Non-pigmented ciliary epithelial cell (primary cell): ENCODE measurements at places on chromosomes 5 and 9.

DNA sequence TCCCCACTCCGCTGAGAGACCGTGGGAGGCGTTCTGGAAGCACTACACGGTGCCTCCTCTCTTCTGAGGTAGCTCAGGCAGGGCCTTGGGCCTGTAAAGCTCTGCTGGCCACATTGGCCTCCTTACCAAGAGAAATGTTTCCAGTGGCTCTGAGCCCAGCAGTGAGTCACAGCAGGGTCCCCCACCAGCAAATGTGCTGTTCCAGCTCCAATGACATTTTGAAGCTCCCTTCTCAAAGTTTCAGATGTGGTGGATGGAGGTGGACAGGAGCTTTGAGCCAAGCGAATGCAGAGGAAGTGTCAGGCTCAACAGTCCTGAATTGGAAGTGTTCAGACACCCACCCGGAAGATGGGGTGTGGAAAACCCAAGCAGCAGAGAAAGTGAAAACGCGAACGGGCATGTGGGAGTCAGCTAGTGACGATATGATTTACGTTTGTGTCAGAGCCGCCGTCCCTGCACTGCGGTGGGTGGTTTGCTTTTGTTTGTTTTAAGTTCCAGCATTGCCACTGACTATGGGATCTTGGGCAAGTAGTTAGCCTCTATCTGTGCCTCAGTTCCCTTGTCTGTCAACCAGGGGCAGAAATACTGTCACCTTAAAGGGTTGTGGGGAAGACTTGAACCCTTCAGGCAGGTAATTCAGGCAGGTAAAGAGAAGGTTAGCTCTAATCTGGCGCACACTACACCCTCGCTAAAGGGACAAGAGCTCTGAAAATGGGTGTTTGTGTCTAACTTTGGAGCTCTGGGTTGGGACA lies 38.2 kb downstream of the C5orf15 start:
- DNase-seq = no peak

DNA sequence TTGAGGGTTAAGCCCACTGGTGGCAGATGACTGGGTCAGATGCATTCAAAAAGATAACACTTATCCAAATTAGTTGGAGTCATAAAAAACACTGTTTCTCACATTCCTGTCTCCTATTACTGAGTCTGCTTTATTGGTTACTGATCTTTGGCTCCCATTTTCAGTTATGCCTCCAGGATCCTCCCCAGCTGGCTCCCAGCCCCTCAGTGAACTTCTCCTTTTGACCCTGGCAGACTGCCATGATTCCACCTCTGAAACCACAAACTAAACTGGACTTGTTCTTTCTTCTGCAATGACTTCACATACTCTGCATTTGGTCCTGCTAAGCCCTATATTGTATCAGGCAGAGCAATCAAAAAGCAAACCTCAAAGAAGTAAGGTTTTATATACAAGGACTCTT lies 860.8 kb upstream of the DMAC1 start:
- no peak for DNase-seq

GRCh38 chr9:71909887-71910649 lies 925 bp downstream of the ABHD17B start:
- no peak for DNase-seq

DNA sequence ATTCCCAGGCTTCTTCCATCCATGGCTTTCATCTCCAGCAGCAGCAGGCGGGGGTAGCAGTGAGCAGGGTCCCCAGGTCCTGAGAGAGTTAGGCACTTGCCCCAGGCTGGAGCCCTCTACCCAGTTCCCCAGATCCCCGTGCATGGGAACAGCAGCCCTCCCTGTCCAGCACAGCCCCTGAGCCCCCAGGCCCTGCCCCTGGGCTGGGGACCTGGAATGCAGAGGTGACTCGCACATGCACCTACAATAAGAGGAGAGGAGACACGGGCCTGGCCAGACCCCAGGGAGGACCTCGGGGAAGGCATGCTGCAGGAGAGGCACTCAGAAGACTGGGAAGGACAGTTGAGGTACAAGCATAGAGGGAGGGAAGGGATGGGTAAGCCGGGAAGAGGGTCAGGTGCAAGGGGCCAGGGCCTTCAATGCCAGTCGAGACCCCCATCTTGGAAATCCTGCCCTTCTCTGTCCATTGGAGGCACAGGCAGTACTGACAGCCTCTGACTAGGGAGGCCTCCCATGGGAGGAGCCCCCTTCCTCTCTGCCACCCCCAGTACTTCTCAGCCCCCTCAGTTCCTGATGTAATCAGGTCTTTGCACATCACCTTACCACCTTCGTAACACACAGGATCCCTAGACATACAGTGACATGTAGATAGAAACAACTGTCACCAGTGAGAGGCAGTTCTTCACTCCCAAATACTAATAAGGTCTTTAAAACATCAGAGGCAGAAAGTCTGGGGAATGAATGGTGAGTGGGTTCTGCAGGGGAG lies 135.3 kb upstream of the LMX1B start:
- DNase-seq = no peak

- no peak for DNase-seq
Measured at GRCh38 chr5:69042500-69042899, 51.3 kb upstream of the SLC30A5 start.

- no peak for DNase-seq
Measured at GRCh38 chr9:104911032-104911607, 16.8 kb downstream of the ABCA1 start.

GRCh38 chr5:1254196-1254595 lies 29.0 kb downstream of the SLC6A18 start:
- no peak for DNase-seq

DNA sequence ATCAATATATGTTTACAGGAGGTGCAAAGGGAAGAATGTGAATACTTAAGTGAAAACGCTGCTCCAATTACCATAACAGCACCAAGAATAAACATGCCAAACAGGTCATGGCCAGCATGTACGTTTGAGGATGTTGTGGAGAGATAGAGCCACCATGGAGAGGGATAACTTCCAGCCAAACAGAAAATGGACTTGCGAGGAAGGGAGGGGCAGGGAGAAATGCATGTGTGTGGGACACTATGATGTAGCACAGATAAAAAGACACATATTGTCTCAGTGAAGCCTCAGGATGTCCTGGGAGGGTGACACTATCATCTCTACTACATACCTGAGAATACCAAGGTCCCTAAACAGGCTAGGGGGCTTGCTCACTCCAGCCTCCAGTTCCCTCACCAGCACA lies 488.9 kb downstream of the SPOCK1 start:
- DNase-seq = no peak

- DNase-seq = no peak
Measured at GRCh38 chr5:88880201-88880600, 2.8 kb downstream of the MEF2C start.

DNA sequence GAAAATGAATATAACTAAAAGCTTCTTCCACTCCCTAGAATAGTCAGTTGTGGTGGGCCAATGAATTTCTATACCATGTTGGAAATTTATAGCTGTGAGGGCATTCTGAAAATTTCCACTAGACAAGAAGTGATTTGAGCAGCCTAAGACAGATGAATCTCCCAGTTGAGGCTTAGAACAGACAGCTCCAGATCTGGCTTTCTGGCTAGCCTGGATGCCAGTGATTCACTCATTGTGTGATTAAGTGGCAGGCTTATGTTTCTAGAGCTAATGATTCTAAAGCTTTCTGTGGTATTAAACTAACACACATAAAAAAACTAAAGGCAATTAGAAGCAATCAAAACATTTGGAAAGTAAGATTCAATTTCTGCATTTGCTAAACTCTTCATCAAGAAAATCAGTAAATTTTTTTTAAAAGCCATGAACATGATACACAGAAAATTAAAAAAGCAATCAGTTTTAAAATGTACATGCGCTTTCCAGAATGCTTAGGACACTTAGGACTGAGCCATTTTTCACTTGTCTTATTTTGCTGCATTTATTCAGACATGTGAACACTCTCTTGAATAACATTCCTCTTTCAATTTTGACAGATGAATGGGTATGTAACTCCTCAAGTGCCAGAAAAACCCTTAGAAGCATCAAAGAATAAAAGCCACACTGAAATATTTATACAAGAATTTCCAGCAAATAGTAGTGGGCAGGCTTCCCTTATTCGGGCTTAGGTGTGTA lies 100.5 kb upstream of the GNAQ start:
- no peak for DNase-seq

- DNase-seq = no peak
Measured at GRCh38 chr5:160171666-160172065, 52.4 kb upstream of the PWWP2A start.

- no peak for DNase-seq
Measured at GRCh38 chr5:138364576-138364975, 12.1 kb downstream of the KDM3B start.

DNA sequence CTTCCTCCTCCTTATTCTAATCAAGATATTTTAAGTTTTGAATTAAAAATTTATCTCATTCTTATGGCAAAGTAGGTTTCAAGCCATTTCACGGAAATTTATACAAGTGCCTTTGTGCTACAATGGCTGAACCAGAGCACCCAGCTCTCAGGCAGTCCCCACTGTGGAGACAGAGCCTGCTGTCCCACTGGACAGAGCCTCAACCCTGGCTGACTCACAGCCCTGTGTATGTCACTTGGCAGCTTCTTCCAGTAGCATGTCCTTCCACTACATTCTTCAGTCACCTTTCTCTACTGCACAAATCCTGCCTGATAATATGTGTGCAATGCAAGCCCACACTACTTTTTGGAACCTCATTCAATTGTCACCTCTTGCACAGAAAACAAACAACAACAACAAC lies 253.1 kb downstream of the PDE4D start:
- DNase-seq = no peak

DNA sequence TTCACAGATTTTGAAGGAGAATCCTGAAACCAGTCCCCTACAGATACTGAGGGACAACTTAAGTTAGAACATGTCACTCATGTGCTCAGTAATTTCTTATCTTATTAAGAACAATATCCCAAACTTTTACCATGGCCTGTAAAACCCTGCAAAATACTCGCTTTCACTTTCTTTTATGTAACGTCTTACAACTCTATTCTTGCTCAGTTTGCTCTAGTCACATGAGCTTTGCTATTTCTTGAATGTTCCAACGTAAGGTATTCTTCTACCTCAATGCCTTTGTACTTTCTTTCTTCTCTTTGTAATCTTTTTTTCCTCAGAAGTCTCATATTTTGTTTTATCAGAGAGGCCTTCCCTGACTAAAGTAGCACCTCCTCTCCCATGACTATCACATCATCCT lies 14.1 kb downstream of the TMEM38B start:
- DNase-seq = no peak

- no peak for DNase-seq
Measured at GRCh38 chr5:148543727-148544126, 110.6 kb downstream of the HTR4 start.

- DNase-seq = no peak
Measured at GRCh38 chr5:119527351-119527750, 75.1 kb downstream of the HSD17B4 start.

- DNase-seq = no peak
Measured at GRCh38 chr5:73369278-73369677, 79.3 kb downstream of the FOXD1 start.

DNA sequence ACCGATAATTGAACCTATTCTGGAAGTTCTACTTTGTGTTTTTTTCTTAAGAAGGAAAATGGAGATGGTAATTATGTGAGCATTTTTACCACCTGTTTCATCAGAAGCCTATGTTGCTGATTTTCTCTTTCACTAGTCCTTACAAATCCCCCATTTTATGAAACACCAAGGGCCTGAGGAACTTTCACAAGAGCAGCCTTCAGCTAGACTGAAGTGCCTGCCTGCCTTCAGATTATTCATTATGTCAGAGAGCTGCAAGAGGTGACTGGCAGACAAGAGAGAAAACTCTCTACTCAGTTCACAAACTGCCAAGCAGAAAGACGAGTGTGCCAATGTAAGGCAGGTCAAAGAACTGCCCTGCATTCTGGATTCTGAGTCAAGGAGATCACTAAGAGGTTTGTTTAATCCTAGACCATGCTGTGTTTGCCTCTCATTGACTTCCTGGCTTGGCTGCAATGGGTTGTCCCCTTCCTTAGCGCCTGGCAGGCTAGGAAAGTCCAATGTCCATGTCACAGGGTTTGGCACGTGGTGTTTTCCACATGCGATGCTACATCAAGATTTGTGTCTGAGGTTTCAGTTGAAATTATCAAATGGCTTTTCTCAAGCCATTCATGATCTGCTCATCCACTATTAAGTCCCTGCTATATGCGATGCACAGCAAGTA lies 143.3 kb downstream of the CDC42SE2 start:
- DNase-seq = no peak

GRCh38 chr5:75677607-75678006 lies 39.6 kb downstream of the POC5 start:
- DNase-seq = no peak

DNA sequence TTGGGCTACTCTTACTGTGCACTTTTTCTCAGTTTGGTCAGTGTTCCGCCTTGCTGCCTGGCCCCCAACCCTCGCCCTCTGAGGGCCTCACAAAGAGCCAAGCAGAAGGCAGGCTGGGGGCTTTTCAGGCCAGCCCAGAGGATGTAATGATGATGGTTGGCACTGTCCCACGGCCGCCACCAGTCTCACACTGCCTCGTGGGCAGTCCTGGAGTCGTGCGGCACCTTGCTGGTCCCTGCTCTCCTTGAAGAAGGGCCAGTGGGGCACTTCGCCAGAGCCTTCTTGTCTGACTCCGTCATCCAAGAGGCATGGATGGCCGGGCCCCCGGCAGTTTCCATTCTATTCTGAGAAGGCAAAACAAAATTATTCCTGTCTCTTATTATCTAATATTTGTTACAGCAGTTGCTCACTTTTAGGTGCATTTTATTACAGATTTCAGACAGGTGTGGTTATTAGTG lies 21.0 kb downstream of the TENT4A start:
- DNase-seq = no peak

- peak; percentile 36 for DNase-seq
Measured at GRCh38 chr5:56910210-56910965, 992 bp downstream of the SETD9 start.

DNA sequence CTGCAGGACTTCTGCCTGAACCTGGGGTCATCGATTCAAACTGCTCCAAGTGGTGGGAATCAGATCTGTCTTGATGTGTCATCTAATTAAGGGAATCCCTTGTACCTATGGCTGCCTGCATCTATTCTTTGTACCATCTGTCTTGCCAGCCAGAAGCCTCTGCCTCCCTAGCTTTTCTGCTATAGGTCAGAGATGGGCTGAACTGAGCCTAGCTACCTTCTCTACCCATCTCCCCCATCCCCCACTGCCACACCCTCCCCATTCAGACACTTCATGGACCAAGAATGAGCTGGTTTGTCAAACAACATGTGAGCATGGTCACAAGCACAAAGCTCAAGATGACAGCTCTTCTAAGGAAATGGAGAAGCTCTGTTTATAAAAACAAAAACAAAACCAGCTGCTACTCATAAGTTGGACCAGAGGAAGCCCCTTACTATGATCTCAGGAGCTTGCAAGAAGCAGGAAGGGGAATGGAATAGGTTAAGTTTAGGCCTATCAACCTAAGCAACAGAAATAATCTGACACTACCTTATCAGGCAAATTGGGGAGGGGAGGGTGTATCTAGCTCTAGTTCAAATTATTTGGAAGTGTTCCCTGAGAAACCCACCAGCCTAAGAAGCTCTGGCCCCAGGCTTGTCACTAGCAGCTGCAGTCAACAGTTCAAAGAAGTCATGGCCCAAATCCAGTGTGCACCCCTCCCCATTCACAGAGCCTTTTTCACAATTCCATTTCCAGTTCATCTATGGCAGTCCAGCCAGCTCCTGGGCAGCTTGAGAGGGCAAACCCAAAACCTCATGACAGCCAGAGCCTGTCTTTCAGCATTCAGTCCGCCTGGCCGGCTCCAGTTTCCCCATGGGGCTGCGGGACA lies 29.9 kb downstream of the SKP1 start:
- DNase-seq = no peak
